ENCODE measurements at places on chromosomes 1 and 21. TPM values are rescaled to one million over a fixed set of nuclear protein-coding genes. Genes with fewer than 3 reads are reported as not detected.

UTS2 gene
- polyA plus RNA-seq = not detected

BARHL2 gene
- polyA plus RNA-seq = not detected

CTSK gene
- polyA plus RNA-seq = 57.6 TPM

GBP2 gene
- 0.63 TPM for polyA plus RNA-seq

GRCh38 chr1:89407360-89407759 lies 43.5 kb downstream of the GBP6 start:
- DNase-seq = no peak

GRCh38 chr1:96688767-96689166 lies 32.8 kb upstream of the PTBP2 start:
- no peak for DNase-seq

DNA sequence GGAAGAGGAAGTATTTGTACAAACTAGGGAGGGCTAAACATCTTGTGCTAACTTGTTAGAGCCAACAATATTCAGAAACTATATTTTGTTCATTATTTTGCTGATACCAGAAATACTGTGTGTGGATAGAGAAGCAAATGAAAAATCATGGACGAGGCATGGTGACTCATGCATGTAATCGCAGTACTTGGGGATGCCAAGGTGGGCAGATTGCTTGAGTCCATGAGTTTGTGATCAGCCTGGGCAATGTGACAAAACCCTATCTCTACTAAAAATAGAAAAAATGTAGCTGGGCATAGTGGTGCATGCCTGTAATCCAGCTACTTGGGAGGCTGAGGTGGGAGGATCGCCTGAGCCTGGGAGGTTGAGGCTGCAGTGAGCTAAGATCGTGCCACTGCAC lies 13.4 kb downstream of the LRRC41 start:
- no peak for DNase-seq

DNA sequence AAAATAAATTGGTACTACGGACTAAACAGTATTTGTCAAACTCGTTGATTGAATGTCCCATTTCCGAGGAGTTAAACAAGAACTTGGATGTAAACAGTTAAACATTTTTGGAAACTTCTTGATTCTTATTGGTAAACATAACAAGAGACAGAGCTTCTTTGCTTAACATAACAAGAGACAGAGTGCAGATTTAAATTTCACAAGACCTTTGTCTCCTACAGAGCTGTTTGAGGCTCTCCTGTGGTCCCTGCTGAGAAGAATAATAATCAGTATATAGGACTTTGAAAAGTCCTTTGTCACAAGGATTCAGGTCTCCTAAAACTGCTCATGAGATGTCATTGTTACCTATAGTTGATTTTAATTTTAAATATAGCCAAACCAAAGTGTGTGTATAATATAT lies 170.6 kb upstream of the C21orf91 start:
- DNase-seq = no peak

DNA sequence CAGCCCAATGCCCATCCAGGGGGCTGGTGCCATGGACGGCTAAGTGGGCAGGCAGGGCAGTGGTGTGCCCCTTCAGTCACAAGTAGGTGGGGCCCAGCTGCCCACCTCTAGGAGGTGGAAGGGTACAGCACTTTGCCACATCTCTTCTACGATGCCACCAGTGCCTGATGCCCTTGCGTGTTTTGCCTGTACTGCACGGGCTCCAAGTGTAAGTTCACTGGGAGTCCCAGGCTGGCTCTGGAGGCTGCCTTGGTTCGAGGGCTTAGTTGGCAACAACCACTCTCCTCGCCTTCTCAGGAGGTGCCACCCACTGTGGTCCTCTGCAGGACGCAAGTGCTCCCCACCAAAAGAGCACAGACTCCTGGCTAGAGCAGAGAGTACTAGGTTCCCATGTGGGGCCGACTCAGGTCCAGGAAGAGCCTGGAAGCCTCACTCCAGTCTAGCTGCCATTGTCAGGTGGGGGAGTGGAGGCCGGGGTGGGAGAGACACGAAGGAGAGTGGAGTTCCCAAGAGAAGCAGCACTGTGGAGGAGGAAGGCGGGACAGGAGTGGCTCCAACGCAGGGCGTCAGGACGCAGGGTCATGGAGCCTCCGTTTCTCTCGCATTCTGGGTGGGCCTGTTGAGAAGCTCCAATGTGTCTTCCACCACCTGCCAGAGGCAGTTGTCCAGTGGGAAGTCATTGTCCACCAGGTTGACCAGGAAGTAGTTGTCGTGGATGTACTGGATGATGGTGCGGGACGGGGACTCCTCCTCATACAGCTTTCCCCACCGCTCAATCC lies 15.5 kb downstream of the MTHFR start:
- DNase-seq = no peak

GRCh38 chr1:2135441-2135841 lies 59.1 kb downstream of the FAAP20 start:
- peak; percentile 85 for DNase-seq

DNA sequence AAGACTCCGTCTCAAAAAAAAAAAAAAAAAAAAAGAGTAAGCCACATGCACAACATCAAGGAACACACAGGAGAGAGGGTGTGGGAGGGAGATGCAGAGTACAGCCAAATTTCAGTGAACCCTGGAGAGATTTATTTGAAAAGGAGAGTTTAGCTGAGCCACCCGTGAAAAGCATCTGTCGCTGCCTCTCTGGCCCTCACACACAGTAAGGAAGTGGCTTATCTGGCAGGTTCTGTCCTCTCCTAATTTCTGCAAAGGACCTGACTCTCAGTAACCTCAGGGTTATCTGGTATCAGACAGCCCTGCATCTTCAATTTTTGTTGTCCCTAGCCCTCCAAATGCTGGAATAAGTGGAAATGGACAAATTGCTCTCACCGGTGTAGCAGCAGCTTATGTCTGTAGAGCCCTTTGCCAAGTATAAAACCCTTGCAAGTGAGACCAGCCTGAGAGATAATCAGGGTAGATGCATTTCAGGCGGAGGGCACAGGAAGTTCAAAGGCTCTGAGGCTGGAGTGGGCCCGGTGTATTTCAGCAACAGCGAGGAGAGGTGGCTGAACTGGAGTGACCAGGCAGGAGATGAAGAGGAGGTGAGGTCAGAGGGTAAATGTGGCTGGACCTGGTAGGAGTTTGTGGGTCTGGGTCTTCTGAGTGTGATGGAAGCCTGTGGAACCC lies 16.7 kb upstream of the IL10RB start:
- DNase-seq = no peak
